ENCODE measurements at places on chromosomes 11 and 22. TPM values are rescaled to one million over a fixed set of nuclear protein-coding genes. Genes with fewer than 3 reads are reported as not detected.

DNA sequence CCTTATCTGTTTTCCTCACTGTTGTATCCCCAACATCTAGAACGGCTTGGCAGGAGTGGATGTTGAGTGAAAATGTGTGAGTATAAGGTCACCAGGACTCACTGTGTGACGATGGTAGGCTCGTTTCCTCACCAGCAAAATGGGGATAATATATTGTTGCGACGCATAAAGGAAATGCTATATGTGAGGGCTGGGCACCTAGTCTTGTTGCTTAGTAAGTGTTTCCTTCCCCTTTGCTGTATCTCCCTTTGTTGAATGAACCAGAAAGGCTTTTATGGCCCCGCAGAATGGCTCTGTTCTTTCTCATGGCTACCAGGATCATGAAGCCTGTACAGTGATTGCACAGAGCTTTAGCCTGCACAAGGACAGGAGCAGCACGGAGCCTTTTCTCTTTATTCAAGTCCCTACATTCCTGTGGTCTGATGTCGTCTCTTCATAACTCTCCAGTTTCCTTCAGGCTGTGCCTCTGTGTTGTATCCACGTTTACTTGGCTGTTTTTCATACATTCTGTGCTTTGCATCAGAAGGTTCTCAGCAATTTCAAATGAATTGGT, 5.4 kb downstream of the TNRC6B start:
- H3K36me3 ChIP-seq = peaks cover 30% of the 10 kb centered on the region
- H3K27me3 ChIP-seq = no peaks in the 10 kb centered on the region
- peak overlapping the region; percentile 62 for H3K4me3 ChIP-seq
- H3K27ac ChIP-seq = peak overlapping the region; percentile 68

DNA sequence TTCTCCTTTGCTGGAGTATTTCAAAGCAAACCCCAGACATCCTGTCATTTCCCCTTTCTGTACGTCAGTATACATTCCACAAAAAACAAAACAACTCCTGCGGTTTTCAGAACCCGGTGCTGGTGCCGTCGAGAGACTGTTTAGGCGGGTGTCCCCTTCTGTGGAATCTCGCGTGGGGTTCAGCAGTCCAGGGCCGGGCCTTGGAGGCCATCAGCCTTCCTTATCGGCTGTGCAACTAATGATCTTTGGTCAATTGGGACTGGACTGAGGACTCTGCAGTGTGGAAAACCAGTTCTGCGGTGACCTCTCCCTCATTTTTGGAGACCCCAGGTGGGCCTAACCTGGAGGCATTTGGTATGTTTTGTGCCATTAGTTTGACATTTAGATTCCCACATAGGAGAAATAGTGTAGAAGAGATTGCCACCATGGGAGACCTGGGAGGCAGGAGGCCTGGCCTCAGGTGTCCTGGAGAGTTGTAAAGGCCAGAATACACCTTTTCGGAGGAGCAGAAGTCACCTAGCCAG, 84.4 kb downstream of the TBC1D22A start:
- peak overlapping the region; percentile 24 for H3K27ac ChIP-seq
- no peak for DNase-seq
- H3K4me3 ChIP-seq = no peak overlapping the region
- peaks cover 10% of the 10 kb centered on the region for H3K4me1 ChIP-seq
- H3K36me3 ChIP-seq = peaks cover 76% of the 10 kb centered on the region

GRCh38 chr22:38725900-38726655, 20.3 kb downstream of the GTPBP1 start:
- H3K27ac ChIP-seq = no peak overlapping the region
- H3K36me3 ChIP-seq = peaks cover 98% of the 10 kb centered on the region
- H3K4me1 ChIP-seq = no peaks in the 10 kb centered on the region
- no peaks in the 10 kb centered on the region for H3K27me3 ChIP-seq
- DNase-seq = no peak
- H3K4me3 ChIP-seq = no peak overlapping the region

GRCh38 chr11:108975641-108976071, 310.8 kb downstream of the DDX10 start:
- H3K27me3 ChIP-seq = peaks cover 2% of the 10 kb centered on the region
- DNase-seq = no peak
- H3K36me3 ChIP-seq = no peaks in the 10 kb centered on the region

GRCh38 chr11:133386262-133386661, 146.0 kb downstream of the OPCML start:
- no peak overlapping the region for H3K4me3 ChIP-seq
- no peaks in the 10 kb centered on the region for H3K27me3 ChIP-seq
- H3K36me3 ChIP-seq = no peaks in the 10 kb centered on the region

DNA sequence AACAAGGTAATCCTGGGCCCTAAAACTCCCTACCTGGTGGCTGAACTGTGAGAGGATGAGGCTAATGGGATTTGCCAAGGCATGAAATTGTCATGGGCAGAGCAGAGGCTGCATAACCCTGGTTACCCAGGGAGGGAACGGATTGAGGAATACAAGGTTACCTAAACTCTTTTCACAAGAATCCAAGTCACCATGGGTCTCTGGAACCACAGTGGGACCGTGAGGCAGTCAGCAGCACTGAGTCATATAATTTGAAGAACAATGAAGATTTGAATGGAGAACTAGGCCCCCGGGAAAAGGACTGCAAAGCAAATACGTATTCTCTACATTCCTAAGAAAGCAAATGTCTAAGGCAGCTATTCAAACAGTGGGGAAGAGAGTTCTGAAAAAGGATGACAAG, 19.8 kb downstream of the CAT start:
- H3K4me3 ChIP-seq = no peak overlapping the region
- H3K27me3 ChIP-seq = no peaks in the 10 kb centered on the region
- DNase-seq = no peak
- peaks cover 87% of the 10 kb centered on the region for H3K36me3 ChIP-seq

DNA sequence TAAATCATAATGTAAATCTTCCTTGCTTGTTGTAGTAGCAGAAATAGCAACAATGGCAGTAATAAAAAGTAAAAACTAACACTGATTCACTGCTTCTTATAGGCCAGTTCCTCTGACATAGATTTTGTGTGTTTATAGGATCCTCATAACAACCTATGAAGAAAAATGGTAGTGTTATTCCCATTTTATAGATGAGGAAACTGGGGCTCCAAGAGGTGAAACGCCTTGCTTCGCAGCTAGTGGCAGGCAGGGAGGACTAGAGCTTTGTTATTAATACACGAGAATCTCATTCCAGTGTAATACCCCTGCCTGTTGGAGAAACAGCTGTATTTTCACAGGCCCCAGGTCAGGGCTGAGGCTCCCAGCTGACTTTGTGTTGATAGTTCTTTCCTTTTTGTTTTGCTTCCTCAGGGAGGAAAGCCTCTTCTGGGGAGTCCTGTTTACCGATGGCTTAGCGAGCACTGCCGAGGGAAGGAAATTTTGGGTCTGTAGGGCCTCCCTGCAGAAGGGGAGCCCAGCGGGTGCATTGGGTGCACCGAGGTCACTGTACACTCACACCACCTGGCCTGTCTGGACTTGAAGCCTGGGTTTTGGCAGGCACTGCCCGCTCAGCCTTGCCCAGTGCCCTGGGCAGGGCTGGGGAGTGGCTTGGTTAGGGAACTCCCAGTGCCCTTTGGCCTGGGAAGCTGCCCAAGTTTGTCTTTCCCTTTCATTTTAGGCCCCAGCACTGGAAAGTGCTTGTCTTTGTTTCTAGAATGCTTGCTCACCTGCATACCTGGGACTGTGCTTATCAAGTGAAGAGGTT, 13.5 kb downstream of the KIAA1671 start:
- no peak overlapping the region for H3K27ac ChIP-seq
- no peaks in the 10 kb centered on the region for H3K27me3 ChIP-seq
- no peak overlapping the region for H3K4me3 ChIP-seq
- no peaks in the 10 kb centered on the region for H3K36me3 ChIP-seq
- H3K4me1 ChIP-seq = no peaks in the 10 kb centered on the region

- H3K27ac ChIP-seq = no peak overlapping the region
- no peaks in the 10 kb centered on the region for H3K36me3 ChIP-seq
- no peak for DNase-seq
- H3K27me3 ChIP-seq = no peaks in the 10 kb centered on the region
- H3K4me1 ChIP-seq = peaks cover 22% of the 10 kb centered on the region
These were observed 29.9 kb downstream of the TRPC6 start for GRCh38 chr11:101553891-101554292.

- H3K4me3 ChIP-seq = no peak overlapping the region
- no peaks in the 10 kb centered on the region for H3K4me1 ChIP-seq
- no peak overlapping the region for H3K27ac ChIP-seq
- H3K36me3 ChIP-seq = peaks cover 1% of the 10 kb centered on the region
- peaks cover 19% of the 10 kb centered on the region for H3K27me3 ChIP-seq
- DNase-seq = no peak
These were observed 77.1 kb upstream of the CD82 start for GRCh38 chr11:44488165-44488965.

GRCh38 chr11:78914503-78914902, 339.8 kb upstream of the NARS2 start:
- peaks cover 4% of the 10 kb centered on the region for H3K27me3 ChIP-seq
- H3K4me3 ChIP-seq = no peak overlapping the region
- H3K36me3 ChIP-seq = no peaks in the 10 kb centered on the region
- H3K4me1 ChIP-seq = no peaks in the 10 kb centered on the region
- H3K27ac ChIP-seq = no peak overlapping the region

DNA sequence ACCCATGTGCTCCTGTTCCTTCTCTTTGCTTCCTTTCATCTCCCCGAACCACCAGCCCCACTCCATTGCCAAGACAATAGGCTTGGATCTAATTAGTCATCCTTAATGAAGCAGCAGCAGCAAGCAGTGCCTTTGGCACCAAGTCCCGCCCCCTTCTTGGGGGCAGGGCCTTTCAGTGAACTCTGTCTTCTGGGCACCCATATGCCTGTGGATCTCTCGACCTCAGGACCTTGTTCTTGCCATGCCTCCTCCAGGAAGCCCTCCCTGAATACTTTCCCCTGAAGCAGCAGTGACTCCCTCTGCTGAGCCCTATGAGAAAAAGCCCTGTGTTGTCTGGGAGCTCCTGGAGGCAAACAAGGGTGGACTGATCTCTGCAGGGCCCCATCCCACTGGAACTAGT, 32.1 kb downstream of the ARHGEF17 start:
- DNase-seq = no peak
- no peak overlapping the region for H3K27ac ChIP-seq
- H3K27me3 ChIP-seq = peaks cover 2% of the 10 kb centered on the region
- no peak overlapping the region for H3K4me3 ChIP-seq
- no peaks in the 10 kb centered on the region for H3K4me1 ChIP-seq

GRCh38 chr11:1514336-1515061, 27.9 kb upstream of the MOB2 start:
- no peaks in the 10 kb centered on the region for H3K27me3 ChIP-seq
- H3K4me3 ChIP-seq = no peak overlapping the region
- peaks cover 11% of the 10 kb centered on the region for H3K36me3 ChIP-seq

- no peak for DNase-seq
- H3K4me3 ChIP-seq = no peak overlapping the region
- H3K36me3 ChIP-seq = peaks cover 15% of the 10 kb centered on the region
- no peaks in the 10 kb centered on the region for H3K27me3 ChIP-seq
These were observed 176.7 kb downstream of the SWAP70 start for GRCh38 chr11:9840460-9841004.

- DNase-seq = no peak
- H3K27ac ChIP-seq = no peak overlapping the region
- H3K4me3 ChIP-seq = no peak overlapping the region
- peaks cover 79% of the 10 kb centered on the region for H3K36me3 ChIP-seq
- H3K27me3 ChIP-seq = no peaks in the 10 kb centered on the region
These were observed 214.1 kb downstream of the TBC1D22A start for GRCh38 chr22:46976598-46976997.

- no peak for DNase-seq
- peaks cover 43% of the 10 kb centered on the region for H3K27me3 ChIP-seq
- no peak overlapping the region for H3K27ac ChIP-seq
- peaks cover 10% of the 10 kb centered on the region for H3K4me1 ChIP-seq
- H3K36me3 ChIP-seq = no peaks in the 10 kb centered on the region
These were observed 50.4 kb downstream of the TENM4 start for GRCh38 chr11:79390477-79390876.

DNA sequence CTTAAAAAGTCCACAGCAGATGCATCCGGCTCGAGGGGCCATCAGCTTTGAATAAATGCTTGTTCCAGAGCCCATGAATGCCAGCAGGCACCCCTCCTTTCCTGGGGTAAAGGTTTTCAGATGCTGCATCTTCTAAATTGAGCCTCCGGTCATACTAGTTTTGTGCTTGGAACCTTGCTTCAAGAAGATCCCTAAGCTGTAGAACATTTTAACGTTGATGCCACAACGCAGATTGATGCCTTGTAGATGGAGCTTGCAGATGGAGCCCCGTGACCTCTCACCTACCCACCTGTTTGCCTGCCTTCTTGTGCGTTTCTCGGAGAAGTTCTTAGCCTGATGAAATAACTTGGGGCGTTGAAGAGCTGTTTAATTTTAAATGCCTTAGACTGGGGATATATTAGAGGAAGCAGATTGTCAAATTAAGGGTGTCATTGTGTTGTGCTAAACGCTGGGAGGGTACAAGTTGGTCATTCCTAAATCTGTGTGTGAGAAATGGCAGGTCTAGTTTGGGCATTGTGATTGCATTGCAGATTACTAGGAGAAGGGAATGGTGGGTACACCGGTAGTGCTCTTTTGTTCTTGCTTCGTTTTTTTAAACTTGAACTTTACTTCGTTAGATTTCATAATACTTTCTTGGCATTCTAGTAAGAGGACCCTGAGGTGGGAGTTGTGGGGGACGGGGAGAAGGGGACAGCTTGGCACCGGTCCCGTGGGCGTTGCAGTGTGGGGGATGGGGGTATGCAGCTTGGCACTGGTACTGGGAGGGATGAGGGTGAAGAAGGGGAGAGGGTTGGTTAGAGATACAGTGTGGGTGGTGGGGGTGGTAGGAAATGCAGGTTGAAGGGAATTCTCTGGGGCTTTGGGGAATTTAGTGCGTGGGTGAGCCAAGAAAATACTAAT, 1.9 kb downstream of the NEAT1 start:
- peaks cover 77% of the 10 kb centered on the region for H3K4me1 ChIP-seq
- H3K27ac ChIP-seq = peak overlapping the region; percentile 100
- H3K27me3 ChIP-seq = no peaks in the 10 kb centered on the region

GRCh38 chr11:87265132-87265531, 227.4 kb downstream of the TMEM135 start:
- no peaks in the 10 kb centered on the region for H3K36me3 ChIP-seq
- no peak for DNase-seq

- peaks cover 48% of the 10 kb centered on the region for H3K36me3 ChIP-seq
- no peak overlapping the region for H3K4me3 ChIP-seq
- peaks cover 43% of the 10 kb centered on the region for H3K4me1 ChIP-seq
- no peak overlapping the region for H3K27ac ChIP-seq
These were observed 8.9 kb downstream of the EHBP1L1 start for GRCh38 chr11:65584723-65585171.

The TMPRSS4 gene
- not detected for total RNA-seq

The SLC6A5 gene
- not detected for total RNA-seq

The KCNQ1OT1 gene
- total RNA-seq = 0.88 TPM

The UBQLN3 gene
- total RNA-seq = 0.29 TPM

The COA4 gene
- total RNA-seq = 75.9 TPM

The KRTAP5-11 gene
- total RNA-seq = not detected

The RASSF10 gene
- not detected for total RNA-seq

The CALCA gene
- total RNA-seq = not detected

The PARVA gene
- total RNA-seq = not detected

The KIF18A gene
- total RNA-seq = 4.4 TPM

The PATE4 gene
- not detected for total RNA-seq

The CD248 gene
- total RNA-seq = 0.22 TPM

The PLAAT4 gene
- 4.7 TPM for total RNA-seq

The SLC29A2 gene
- 17.1 TPM for total RNA-seq

The SIK2 gene
- total RNA-seq = 10.2 TPM

The CSNK2A3 gene
- 0.91 TPM for total RNA-seq

All from activated B cell treated with CpG ODN at 0.5 μM for 24 hours (primary cell).